Activated CD8-positive, alpha-beta T cell treated with anti-CD3 and anti-CD28 coated beads for 36 hours (primary cell): ENCODE measurements at places on chromosomes 3 and 15. TPM values are rescaled to one million over a fixed set of nuclear protein-coding genes. Genes with fewer than 3 reads are reported as not detected.

The DNAH12 gene
- total RNA-seq, result 0.07 TPM

The LRRC34 gene
- 6.8 TPM for total RNA-seq

The OCA2 gene
- total RNA-seq, result not detected

The CPEB1 gene
- 1.2 TPM for total RNA-seq

The GOLGA8N gene
- 4.9 TPM for total RNA-seq

The CTXND1 gene
- not detected for total RNA-seq

The SLC22A13 gene
- total RNA-seq, result 0.18 TPM

The PTX3 gene
- 0.27 TPM for total RNA-seq

The SOX2 gene
- total RNA-seq, result not detected

The TERC gene
- total RNA-seq, result 29.0 TPM

The GRK7 gene
- 0.09 TPM for total RNA-seq

The CKMT1A gene
- total RNA-seq, result 0.38 TPM

The CACNA2D2 gene
- 1.6 TPM for total RNA-seq

The TMEM45A gene
- total RNA-seq, result 1.1 TPM

The DUOXA1 gene
- not detected for total RNA-seq

The CYB561D2 gene
- 17.1 TPM for total RNA-seq

The OXTR gene
- 1.1 TPM for total RNA-seq
